Peyer's patch (tissue), 4 donors: ENCODE measurements at places on chromosomes 1 and 21.

DNA sequence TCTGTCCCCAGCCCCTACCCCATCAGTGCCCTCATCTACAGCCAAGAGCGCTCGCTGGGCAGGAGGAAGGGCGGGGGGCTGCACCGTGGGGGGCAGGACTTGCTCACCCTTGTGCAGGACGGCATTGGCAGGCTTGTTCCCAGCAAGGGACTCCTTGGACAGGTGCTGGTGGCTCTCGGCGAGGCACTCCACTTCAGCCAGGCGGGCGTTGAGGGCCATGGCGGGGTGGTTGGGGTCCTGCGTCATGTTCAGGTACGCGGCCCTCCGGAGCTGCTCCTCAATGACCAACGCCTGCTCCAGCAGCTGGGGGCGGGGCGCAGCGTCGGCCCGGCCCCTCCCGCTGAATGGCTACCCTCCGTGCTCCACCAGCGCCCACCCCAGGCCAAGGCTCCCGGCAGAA, 64.0 kb downstream of the KCNAB2 start:
- DNase-seq, result no peak

GRCh38 chr1:46547481-46548383, 3.7 kb downstream of the KNCN start:
- no peak for DNase-seq

GRCh38 chr1:94408104-94408830, 9.9 kb upstream of the ABCD3 start:
- DNase-seq, result no peak

GRCh38 chr21:31198575-31198974, 145.5 kb downstream of the TIAM1 start:
- DNase-seq, result no peak

- peak; percentile 66 for DNase-seq
These were observed at the start of gene UCK2 for GRCh38 chr1:165827268-165828102. TSS of gene UCK2 (plus strand) at chr1:165827614. CDS start at chr1:165827834, 220 bp downstream.

DNA sequence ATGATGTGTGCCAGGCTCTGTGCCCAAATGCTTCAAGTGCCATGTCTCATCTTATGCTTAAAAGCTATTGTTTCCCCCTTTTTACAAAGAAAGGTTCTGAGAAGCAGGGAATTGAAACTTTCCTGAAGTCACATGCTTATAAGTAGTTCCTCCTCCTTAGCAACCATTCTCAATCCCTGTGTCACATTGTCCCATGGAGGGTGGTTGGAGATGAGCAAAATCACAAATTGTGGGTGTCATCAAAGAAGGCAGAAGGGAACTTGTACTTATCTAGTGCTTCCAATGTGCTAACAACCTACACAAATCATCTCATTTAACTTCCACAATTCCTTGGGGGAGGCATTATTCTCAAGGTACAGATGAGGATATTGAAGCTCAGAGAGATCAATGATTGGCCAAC, 10.1 kb upstream of the ERICH3 start:
- DNase-seq, result no peak

DNA sequence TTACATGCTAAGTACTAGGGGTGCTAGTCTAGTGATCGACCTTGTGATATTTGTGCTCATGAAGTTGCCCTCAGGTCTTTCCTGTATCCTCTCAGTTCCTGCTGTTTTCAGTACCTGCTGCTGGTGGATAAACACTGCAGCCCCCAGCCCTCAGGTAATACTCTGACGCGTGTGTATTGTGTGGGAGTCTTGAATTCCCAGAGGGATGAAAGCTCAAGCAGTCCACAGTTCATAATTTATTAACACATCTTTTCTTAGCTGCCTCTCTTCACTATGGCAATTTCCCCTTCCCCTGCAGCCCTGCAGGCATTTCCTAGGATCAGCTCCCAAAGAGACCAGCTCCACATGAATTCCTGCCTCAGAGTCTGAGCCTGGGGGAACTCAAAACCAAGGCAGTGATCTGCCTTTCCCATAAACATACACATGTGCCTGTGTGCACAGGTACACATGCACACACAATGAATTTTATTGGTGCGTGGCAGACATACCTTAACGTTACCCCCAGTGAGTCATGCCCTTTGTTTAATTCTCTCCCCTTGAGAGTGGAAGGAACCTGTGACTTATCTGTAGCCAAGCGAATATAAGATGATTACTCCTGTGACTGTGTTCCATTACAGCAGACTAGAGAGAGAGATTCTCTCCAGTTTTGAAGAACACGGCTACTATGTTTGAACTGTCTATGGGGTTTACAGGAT, 14.1 kb upstream of the HMGCS2 start:
- DNase-seq, result no peak
